T-cell (primary cell): ENCODE measurements at places on chromosomes 1 and 21. TPM values are rescaled to one million over a fixed set of nuclear protein-coding genes. Genes with fewer than 3 reads are reported as not detected.

- DNase-seq: no peak
Measured at GRCh38 chr1:156897078-156897825, 3.7 kb downstream of the PEAR1 start.

GRCh38 chr1:63522891-63523728 is at the start of the genes EFCAB7 and ITGB3BP:
TSS of gene EFCAB7 (plus strand) at chr1:63523525. CDS start at chr1:63525573, 2,048 bp downstream.
TSS of gene ITGB3BP (minus strand) at chr1:63523225. CDS start at chr1:63523133, 92 bp downstream.
- peak; percentile 74 for DNase-seq

DNA sequence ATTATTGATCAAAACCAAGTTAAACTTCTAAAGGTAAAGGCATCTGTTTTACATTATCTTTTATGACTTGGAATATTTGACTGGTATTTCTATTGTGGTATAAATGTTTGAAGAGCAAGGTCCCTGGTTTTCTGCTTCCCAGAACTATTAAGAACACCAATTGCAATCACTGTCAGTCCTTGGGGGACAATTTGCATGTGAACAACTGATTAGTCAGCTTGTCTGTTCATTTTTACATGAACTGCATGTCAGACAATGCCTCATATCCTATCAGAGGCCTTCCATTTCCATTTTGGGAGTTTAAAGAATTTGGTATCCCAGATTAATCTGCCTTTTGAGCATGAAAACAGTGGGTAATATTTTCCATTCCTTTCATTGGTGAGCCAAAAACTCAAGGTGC is 654.9 kb upstream of the USP24 start:
- DNase-seq: no peak

The FAM163A gene
- 0.25 TPM for total RNA-seq

The DDAH1 gene
- total RNA-seq: 0.32 TPM

GRCh38 chr1:86468501-86468977 is at the start of gene CLCA1:
TSS of gene CLCA1 (plus strand) at chr1:86468927. CDS start at chr1:86468972, 45 bp downstream.
- DNase-seq: no peak

DNA sequence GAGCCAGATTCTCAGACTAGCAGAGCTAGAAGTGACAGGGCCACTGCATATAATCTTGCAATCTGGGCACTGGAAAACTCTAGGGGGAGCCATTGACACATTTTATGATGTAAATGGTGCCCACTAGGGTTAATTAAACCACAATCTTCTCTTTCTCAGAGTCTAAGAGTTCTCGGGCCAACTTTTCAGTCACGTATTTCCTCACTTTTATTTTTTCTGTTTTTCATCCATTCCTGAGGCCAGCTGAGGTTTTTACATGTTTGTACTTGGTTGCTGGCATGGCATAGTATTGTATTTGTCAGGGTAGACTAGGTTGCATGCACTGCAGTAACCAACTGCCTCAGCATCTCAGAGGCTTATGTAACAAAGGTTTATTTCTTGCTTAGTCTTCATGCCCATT is 138.2 kb downstream of the ZNF326 start:
- DNase-seq: no peak

DNA sequence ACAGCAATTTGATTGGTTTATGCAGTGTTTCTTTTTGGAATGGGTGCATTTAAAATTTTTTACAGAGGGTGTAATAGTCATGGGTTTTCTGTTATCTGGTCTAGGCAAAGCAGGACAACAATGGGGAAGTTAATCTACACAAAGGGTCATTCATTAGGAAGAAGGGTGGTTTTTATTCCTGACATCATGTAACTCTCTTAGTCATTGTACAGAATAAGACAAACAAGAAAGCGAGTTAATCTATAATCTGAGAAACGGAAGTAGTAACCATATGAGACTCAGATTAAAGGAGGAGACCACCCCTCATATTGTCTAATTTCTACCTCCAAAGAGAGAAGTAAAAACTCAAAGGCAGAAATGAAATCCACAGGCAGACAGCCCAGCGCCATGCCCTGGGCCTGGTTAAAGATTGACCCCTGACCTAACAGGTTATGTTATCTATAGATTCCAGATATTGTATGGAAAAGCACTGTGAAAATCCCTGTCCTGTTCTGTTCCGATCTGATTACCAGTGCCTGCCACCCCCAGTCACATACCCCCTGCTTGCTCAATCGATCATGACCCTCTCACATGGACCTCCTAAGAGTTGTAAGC is 10.5 kb upstream of the IFI6 start:
- DNase-seq: no peak

The ATPAF1 gene
- total RNA-seq: 26.0 TPM

DNA sequence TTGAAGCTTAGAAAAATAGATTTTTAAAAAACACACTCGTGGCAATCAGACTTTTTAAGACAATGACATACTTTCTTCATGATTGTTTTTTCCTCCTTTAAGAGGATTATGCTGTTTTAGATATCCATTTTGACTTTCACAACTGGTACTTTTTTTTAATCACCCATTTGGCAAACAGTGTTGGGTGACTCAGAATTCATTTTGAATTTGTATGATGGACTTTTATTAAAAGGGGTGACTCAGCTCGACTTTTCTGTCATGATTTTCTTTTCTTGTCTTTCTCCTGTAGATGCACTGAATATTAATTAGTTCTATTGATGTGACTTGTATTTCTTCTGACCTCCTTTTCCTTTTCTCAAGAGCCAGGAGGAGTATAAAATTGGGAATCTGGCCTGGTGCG is 44.7 kb downstream of the FMN2 start:
- no peak for DNase-seq

- DNase-seq: no peak
Measured at GRCh38 chr21:35933466-35933865, 126.9 kb downstream of the SETD4 start.

- no peak for DNase-seq
Measured at GRCh38 chr1:41689139-41689538, 204.7 kb upstream of the EDN2 start.

- DNase-seq: no peak
Measured at GRCh38 chr1:183081402-183082120, 58.3 kb downstream of the LAMC1 start.

The DIRAS3 gene
- total RNA-seq: not detected
